ENCODE measurements at places on chromosomes 5 and 9.

DNA sequence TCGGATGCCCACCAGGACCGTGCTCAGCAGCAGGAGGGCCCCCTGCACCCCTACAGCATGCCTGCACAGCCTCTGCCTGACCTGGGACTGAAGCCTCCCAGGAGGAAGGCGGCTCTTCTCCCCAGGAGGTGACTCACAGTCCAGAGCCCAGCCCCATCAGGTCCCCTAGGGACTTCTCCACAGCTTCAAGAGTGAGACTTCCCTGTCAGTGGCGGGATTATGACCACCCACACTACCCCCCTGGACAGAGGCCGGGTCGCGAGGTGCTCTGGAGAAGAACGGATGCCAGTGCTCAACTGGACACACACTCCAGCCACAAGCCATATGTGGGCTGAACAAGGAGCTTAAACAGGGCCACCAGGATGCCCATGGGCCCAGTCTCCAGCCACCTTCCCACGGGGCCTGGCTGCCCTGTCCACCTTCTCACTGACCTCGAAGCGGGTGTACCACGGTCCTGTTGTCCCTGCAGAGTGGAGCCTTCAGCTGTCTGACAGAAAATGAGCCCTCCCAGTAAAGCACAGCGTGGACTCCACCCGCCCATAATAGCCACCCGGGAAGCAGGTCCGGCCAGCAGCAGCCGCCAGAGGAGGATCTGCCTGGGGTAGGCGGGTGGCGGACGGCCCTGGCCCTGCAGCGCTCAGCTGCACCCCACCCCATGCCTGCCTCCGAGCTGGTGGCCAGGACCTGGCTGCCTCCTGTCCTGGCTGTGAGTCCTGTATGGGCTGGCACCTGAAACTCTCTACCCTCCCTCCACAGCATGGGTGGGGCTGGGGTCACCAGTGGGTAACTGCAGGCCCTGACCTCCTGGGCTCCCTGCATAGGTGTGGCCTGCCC, 54.7 kb downstream of the SEMA4D start:
- no peak for DNase-seq

GRCh38 chr5:52869391-52869790, 81.7 kb downstream of the ITGA1 start:
- no peak for DNase-seq

GRCh38 chr5:97412959-97413358, 229.9 kb upstream of the RIOK2 start:
- DNase-seq: no peak

GRCh38 chr5:95803271-95804148, 19.0 kb downstream of the GLRX start:
- no peak for DNase-seq

GRCh38 chr5:8720506-8720905, 825.4 kb downstream of the SEMA5A start:
- DNase-seq: no peak

- DNase-seq: no peak
These were observed 375.7 kb upstream of the CDH9 start for GRCh38 chr5:27414099-27414498.

GRCh38 chr9:129595311-129595741, 25.6 kb downstream of the C9orf50 start:
- DNase-seq: no peak

Data from activated T-helper 1 cell treated with anti-CD3 and anti-CD28 coated beads, Interleukin-2, amount 50 U/mL, for 16 hours (primary cell).